NB4 (cell line): ENCODE measurements at places on chromosomes 5 and 9.

DNA sequence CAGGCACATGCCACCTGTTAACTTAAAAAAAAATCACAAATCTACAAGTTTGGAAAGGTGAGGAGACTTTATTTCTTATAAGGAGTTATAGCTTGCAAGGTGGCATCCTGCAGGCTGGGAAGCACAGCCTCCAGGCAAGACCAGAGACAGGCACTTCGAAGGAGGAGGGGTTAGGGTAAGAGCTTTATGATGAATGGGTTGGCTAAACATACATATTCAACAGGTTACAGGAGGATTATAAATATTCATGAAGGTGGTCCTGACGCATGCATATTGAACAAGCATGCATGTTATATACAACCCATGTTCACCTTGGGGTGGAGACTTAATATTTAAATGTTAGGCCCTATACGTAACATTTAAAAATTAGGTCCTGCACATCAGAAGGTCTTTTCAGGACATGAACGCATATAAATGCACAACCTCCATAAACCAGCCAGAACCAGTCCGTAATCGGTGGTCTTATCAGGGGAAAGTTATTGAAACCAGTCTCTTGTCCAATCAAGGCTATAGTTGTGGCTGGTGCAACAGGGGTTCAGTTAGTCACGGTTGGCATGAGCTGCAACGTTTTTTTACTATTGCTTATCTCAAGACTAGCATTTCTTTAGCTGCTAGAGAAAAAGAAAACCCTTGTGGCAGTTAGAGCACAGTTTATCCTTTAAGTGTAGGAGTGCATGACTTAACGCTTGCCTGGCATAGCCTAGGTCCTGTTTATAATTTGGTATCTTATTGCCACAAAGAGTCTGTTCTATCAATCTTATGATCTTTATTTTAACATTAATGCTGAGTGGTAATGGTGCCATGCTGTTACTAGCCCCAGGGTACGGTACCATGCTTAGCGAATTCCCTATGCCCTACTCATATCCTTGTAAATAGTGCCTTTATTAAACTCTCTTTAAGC lies 72.7 kb downstream of the C9orf57 start:
- DNase-seq, result peak; percentile 47

DNA sequence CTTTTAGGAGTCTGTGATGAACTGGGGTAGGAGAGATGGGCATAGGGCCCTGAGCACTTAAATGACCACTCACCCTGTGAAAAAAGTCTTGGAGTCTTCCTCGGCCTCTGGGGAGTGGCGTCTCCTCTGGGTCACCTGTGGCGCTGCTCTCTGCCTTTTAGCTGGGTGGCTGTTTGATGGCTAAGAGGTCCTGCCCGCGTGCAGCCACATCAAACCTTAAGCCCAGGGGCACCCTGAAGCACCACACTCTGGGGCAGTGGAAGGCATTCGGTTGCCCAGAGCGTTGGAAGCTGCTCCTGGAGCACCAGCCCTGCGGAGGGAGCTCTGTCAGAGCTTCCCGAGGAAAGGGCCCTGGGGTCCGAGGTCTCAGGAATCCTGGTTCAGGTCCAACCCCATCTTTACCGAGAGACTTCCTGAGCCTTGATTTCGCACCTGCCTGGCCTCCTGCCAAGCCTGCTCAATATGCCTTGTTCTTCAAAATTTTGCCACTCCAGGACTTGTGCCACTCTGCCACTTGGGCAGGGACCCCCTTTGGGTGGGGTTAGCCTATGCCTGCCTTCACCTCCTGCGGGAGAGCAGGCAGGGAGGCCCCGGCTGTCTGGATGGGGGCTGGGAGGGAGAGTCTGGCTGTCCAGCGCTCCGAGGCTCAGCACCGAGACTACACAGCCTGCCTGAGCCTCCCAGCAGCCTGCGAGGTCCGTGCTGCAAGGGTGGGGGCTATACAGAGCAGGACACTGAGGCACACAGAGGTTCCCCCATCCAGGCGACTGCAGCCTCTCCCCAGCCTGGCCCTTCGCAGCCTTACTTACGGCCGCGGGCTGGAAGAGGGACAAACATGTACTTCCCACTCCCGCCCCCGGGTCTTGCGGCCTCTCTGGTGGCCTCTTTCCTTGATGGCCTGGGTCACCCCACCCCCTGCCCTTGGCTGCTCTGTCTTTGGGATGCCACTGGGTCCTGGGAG lies 63.4 kb upstream of the RNU6ATAC start:
- DNase-seq, result peak; percentile 31

GRCh38 chr9:130387905-130388304 lies 56.9 kb upstream of the ASS1 start:
- no peak for DNase-seq

DNA sequence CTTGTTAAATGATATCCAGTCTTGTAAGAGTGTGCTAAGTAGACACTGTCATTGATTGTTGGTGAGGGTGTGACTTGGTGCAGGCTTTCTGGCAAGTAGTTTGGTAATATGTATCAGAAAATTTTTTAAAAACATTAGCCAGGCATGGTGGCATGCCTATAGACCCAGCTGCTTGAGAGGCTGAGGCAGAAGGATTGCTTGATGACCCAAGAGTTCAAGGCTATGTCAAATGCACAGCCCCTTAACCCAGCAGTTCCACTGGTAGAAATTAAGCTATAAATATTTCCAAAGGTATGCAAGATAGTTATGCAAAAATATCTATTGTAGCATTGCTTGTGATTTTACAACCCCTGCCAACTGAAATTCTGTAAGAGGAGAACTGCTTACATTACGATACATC lies 24.2 kb downstream of the ZBTB43 start:
- DNase-seq, result no peak

- DNase-seq, result no peak
These were observed 12.2 kb upstream of the MEGF9 start for GRCh38 chr9:120726484-120726883.

DNA sequence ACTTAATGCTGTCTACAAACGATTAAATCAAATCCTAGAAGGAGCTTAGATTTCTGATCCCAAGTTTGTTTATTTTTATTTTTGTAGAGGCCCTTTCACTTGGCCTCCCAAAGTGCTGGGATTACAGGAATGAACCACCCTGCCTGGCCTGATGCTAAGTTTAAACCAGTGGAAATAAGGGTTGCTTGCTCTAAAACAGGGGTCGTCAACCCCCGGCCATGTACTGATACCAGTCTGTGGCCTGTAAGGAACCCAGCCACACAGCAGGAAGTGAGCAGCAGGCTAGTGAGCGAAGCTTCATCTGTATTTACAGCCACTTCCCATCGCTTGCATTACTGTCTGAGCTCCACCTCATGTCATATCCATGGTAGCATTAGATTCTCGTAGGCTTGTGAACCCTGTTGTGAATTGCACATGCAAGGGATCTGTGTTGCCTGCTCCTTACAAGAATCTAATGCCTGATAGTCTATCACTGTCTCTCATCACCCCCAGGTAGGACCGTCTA lies 11.4 kb downstream of the TTC1 start:
- DNase-seq, result no peak

GRCh38 chr9:91865041-91865440 lies 85.0 kb downstream of the ROR2 start:
- DNase-seq, result no peak

GRCh38 chr9:15191378-15191777 lies 115.6 kb downstream of the TTC39B start:
- no peak for DNase-seq

DNA sequence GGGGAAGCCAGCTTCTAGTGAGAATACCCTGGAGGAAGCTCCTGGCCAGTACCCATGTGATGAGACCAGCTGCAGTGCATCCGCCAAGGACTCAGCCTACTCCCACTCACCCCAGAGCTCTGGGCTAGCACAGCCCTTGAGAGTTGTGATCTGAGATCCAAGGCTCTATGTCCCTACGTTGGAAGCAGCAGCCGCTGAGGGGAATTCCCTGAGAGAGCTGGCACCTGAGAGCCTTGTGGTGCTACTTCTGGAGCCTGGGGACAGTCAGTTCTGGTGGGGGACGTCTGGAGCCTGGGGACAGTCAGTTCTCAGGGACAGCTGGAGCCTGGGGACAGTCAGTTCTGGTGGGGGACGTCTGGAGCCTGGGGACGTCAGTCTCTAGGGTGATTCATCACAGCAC lies 39.2 kb downstream of the PDZD2 start:
- no peak for DNase-seq

DNA sequence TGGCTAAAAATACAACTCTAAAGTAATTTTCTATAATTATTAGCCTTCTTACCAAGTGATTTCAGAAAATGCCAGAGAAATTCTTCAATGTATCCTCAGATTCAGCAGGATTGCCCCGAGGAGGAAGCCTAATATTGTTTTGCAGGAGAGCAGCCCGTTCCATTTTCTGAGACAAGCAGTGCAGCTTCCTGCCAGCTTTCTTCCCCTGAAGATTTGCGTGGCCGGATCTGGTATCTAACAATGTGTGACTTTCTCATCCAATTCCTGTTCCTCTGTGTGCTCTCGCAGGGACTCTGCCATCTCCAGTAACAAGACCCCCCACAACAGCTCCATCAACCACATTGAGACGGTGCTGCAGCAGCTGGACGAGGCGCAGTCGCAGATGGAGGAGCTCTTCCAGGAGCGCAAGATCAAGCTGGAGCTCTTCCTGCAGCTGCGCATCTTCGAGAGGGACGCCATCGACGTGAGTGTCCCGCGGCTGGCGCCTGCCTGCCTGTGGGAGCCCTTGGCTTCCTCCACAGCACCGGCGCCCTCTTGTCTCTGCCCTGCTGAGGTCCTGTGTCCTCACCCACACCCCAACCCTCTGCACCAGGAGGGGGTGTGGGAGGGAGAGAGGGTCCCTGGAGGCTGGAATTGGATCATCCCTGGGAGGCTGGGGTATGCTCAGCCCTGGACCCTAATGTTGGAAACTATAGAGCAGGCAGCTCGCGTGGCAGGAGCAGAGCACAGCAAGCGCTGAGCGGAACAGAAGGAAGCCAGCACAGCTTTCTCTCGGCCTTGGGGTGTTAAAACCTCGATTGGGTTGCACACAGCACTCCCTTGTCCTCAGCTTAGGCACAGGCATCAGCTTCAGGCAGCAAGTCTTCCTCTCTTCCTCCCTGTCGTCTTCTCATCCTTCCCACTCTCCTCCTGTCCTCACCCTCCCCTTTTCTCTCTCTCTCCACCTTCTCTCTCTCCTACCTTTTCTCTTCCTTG lies 216.2 kb downstream of the TRIO start:
- no peak for DNase-seq

DNA sequence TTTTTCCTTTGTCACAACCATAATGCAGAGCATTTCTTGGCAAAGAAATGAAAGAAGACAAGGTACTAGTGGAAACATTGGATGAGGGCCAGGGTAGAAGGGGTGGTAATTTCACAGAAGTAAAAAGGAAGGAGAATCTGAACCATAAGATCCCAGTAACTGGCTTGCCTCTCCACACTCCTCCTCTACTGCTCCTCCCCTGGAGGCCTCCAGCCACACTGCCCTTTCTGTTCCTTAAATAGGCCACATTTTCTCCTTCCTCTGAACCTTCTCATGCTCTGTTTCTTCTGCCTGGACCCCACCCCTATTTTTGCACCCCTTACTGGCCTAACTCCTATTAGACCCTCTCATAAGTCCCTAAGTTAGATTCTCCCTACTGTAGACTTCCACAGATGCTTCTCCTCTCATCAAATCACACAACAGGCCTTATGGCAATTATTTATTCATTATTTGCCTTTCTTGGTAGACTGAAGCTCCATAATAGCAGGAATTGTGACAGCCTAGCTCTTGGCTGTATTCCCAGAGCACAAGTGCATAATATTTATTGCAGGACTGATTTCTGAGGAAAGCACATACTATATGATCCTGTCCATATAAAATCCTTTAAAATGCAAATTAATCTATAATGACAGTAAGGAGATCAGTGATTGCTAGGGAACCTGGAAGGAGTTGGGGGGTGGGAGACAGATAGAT lies 31.3 kb upstream of the GRIA1 start:
- DNase-seq, result no peak

GRCh38 chr5:95996904-95997723 lies 35.5 kb upstream of the ELL2 start:
- DNase-seq, result no peak
